ENCODE measurements at places on chromosomes 2 and 18.

DNA sequence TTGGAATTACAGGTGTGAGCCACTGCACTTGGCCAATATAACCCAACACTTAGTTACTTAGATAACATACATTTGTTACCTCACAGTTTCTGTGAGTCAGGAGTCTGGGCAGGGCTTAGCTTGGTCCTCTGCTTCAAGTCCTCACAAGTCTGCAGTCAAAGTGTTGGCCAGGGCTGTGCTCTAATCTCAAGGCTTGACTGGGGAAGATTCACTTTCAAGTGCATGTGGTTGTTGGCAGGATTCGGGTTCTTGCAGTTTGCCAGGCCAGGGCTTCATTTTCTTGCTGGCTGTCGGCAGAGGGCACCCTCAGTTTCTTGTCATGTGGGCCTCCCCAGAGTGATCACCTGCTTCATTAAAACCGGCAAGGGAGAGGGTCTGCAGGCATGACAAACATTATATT, 103.7 kb downstream of the SLC4A3 start:
- DNase-seq = no peak

- DNase-seq = no peak
Observed at GRCh38 chr2:222270396-222270795, 28.4 kb downstream of the PAX3 start.

- no peak for DNase-seq
Observed at GRCh38 chr18:40096675-40097074, 1858.4 kb upstream of the PIK3C3 start.

DNA sequence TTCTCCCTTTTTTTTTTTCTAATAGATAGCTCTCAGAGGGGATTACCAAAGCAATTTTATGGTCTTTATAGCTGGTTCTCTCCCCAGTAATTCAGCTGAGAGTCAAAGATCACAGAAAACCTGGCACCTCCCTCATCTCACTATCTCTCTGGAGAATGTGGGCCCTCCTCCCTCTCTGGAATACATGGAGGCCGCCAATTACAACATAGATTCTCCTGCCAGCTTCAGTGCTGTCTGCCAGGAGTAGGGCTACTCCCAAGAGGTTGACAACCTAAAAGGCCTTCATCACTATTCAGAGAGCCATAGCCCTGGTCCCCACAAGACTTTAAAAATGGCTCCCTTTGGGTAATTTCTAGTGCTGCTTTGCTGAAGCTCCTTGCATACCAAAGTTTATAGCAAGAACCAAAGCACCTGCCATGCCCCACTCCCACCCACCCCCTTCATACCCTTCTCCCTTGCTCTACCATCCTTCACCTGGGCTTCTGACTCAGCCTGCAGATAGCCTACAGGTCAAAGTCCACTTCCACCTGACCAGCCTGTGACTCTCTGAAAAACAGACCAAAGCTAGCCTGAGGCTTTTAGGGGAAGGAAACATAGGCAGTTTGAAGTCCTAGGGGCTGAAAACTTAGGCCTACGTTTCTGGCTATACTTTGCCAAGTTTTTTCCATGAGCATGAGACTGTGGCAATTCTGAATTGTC, 472.3 kb downstream of the TNS1 start:
- DNase-seq = no peak

DNA sequence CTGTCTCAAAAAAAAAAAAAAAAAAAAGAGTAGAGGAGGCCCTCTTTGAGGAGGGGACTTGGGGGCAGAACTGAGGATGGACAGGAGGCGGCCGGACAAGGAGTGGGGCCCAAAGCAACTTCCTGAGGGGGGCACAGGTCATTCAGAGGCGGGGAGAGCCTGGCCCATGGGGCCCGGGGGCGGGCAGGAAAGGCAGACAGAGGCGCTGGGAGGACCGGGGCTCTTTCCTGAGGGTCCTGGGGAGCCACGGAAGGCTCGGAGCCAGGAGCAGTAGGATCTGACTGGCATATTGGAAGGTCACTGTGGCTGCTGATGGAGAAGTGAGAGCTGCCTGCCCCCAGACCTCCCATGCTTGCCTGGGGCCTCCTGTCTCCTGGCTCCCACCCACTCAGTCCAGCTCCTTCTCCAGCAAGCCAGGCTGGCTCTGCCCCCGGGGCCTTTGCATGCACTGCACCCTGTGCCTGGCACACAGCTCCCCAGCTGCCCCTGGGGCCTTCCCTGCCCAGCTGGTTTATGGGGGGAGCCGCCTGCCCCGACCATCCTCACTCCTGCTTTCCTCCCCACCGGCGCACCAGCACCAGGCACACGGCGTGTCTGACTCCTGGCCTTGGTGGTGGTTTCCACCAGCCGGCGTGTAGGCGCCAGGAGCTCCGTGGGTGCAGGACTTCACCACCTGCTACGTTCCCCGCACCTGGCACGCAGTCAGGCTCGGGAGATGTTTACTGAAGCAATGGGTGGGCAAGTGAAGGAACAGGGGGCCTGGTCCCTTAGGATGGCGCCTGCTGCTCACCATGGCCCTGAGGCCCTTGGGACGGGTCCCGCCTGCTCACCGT, 5.6 kb downstream of the ESPNL start:
- DNase-seq = no peak

- no peak for DNase-seq
Observed at GRCh38 chr18:74139411-74139810, 8.2 kb downstream of the FBXO15 start.

GRCh38 chr2:12701786-12702167, 15.0 kb upstream of the TRIB2 start:
- DNase-seq = no peak

GRCh38 chr2:181904022-181904632, 12.6 kb downstream of the ITPRID2 start:
- DNase-seq = peak; percentile 15
